NCI-H1436 treated with DMSO at 0.1 percent for 48 hours (cell line): ENCODE measurements at places on chromosomes 3 and 15.

DNA sequence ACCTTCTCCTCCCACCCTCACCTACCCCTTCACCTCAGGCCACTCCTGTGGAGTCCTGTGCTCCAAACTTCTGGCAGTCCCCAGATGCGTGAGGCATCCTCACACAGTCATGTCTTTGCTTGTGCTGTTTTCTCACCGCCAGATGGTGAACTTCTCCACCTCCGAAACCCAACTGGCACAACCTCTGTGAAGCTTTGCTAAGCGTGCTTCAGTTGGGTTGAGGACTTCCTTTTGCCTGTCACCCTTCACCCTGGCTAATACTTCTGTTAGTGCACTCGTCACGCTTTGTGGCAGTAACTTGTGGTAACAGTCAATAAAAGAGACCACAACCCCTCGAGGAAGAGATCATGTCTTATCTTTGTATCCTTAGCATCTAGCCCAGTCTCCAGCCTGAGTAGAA is 42.0 kb upstream of the SKOR1 start:
- no peak for DNase-seq

DNA sequence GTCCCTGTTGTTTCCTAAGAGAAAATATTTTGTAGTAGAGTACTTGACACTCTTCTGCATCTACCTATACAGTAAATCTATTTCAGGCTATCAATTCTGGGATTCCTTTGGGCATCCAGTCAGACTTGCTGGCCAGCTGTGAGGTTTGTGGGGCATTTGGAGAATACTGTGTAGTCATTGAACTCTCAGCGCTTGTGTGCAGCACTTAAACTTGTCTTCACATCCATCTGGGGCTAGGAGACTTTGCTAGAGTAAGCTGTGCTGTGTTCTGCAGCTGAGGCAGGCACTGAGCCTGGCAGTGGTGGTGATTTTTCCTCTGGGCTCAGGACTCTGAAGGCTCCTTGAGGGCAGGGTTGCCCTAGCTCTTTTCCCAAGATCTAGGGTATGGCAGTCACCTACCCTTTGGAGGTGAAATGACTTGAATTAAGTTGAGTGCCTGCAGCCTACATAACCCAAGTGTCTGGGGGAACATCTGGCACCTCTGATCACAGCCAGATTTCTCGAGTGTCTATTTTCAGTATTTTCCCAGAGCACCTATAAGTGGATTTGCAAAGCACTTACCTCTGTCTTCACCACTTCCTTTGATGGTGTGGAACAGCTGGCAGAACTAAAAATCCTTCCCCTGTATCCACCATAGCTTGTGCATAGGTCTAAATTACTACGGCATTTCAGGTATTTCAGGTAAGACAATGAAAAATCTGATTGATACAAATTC is 19.3 kb downstream of the CLSTN2 start:
- DNase-seq, result no peak

DNA sequence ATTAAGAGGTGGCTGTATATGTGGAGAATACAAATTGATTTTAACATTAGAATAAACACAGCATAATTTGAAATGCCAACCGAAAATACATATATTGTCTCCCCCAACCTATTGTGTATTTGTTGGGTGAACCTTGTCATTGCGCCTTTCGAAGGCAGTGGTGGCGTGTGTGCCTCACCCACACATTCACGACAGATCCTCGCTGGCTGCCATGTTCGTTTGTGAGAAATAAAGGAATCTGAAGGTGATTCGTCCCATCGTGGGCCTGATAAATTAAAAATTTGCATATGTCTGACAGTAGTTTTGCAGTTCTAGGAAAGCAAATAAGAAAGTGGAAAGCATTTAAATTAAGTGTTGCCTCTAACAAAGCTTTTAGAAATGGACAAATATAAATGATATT is 222.8 kb upstream of the TOPAZ1 start:
- DNase-seq, result no peak

DNA sequence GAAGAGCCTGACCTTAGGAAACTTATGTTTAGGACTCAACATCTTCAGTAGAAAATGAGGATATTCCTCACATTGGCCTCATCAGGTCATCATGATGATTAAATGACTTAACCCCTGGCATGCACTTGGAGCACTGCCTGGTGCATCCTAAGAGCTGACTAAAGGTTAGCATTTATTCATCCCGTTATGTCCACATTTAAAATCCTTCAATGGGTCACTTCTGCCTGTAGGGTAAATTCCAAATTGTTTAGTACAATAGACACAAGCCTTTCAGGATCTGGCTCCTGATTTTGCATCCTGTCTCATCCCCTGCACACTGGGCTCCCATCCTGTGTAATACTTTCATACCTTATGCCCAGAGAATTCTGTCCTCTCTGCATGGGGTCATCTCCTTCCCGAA is 195.2 kb upstream of the MCTP2 start:
- DNase-seq, result no peak

DNA sequence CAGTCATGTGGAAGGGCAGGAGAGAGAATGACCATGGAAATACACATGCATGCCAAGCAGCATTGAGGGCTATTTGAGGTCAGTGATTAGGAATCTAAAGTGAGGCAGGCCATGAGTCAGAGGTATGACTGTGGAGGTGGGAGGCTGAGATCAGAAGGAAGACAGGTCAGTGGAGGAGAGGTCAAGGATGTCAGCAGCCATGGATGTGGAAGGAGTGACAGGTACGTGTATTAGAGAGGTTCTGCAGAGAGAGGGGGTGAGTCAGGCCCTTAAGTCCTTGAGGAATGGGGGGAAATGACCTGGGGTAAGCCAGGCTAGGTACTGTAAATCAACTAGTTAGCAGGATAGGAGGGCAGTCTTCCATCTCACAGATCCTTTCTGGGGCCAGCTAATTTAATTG is 166.6 kb downstream of the ANO10 start:
- no peak for DNase-seq

GRCh38 chr3:17935222-17935621 is 192.8 kb upstream of the TBC1D5 start:
- no peak for DNase-seq

GRCh38 chr3:55624238-55624637 is 137.1 kb upstream of the WNT5A start:
- no peak for DNase-seq

DNA sequence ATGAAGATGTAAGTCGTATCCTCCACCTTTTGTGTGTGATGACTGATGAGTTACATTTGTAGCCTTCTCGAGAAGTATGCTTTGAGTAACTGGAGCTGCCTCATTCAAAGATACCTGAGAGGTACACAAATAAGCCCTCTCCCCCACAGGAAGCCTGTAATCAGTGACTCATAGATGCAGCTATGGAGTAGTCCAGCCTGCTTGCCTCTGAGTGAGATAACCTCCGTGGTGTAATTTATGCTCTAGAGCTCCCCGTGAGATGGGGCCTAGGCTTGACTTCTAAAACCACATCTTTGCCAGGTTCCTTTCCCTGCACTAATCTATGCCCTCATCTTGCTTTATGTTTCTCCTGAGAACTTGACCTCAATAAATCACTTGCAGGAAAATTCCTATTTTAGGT is 291.7 kb downstream of the SUCLG2 start:
- peak; percentile 55 for DNase-seq

GRCh38 chr3:67296039-67296892 is 298.2 kb downstream of the KBTBD8 start:
- DNase-seq, result no peak

DNA sequence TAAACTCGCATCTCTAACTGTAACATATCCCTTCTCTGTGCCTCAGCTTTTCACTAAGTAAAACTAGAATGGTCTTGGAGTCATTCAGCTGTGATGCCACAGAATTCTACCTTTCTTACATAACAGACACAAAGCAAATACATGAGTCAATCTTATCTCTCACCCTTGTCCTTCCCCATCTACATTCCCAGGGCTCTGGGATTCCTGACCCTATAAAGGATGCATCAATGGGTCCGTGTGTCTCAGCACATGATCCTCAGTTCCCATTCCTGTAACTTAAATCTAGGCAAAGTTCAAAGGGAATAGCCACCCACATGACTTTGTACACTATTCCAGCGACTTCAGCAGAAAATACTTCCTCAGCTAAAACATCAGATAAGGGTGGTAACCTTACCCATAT is 11.8 kb upstream of the ARL8B start:
- no peak for DNase-seq

DNA sequence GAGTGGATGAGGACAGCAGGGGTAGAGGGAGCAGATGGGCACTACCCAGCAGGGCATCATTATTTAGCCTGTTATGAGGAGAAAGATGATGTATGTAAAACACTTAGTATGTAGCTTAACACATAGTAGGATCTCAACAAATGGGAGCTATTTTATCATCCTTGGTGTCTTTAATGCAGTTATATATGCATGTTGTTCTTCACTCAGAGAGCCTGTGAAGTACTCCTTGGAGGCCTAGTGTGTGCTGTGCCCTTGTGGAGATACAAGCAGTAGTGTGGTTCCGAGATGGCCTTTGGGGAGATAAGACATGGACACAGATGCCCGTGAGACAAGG is 124.2 kb downstream of the LIPC start:
- no peak for DNase-seq

DNA sequence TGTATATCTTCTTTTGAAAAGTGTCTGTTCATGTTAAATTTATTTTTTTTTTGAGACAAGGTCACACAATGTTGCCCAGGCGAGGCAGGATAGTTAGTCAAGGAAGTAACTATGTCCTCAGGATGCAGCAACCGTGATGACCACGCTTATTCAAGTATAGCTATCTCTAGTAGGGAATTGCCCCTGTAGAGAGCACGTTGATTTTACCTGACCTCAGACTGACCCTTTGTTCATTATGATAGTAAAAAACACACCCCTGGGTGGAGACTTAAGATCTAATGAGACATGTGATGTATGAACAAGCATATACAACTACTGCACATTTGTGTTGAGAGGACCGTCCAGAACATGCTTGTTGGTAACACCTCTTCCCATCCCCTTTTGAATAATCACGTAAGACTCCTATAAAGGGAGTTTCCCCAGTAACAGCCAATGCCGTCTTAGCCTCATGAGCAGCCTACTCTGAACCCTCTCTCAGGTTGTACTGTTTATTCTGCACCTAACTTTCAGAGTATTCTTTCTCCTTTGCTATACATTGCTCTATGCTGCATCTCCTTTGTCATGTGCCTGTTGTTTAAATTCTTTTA is 32.9 kb downstream of the ZNF621 start:
- DNase-seq, result no peak

DNA sequence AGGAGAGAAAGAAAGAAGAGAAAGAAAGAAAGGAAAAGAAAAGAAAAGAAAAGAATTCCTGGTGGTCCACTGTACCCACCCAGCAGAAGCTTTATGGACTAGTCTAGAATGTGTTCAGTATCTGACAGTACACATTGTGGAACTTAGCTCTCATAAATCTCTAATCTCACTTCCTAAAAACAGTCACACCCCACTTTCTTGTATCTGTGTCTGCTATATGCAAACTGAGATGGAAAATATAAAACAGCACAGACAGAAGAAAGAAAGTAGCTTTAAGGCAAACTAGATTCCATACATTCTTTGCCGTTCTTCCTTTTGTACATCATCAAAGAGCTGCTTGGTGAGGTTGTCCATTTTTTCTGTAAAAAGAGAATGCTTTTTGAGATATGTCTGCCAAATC is 41.1 kb upstream of the GNB5 start:
- no peak for DNase-seq

DNA sequence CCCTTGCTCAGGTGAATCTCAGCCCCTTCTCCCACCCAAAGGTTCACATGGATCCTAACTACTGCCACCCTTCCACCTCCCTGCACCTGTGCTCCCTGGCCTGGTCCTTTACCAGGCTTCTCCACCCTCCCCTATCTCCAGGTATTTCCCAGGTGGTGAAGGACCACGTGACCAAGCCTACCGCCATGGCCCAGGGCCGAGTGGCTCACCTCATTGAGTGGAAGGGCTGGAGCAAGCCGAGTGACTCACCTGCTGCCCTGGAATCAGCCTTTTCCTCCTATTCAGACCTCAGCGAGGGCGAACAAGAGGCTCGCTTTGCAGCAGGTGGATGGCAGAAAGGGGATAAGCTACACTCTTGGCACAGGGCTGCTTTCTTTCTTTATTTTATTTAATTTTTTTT is 4.5 kb downstream of the FAM131A start:
- no peak for DNase-seq

DNA sequence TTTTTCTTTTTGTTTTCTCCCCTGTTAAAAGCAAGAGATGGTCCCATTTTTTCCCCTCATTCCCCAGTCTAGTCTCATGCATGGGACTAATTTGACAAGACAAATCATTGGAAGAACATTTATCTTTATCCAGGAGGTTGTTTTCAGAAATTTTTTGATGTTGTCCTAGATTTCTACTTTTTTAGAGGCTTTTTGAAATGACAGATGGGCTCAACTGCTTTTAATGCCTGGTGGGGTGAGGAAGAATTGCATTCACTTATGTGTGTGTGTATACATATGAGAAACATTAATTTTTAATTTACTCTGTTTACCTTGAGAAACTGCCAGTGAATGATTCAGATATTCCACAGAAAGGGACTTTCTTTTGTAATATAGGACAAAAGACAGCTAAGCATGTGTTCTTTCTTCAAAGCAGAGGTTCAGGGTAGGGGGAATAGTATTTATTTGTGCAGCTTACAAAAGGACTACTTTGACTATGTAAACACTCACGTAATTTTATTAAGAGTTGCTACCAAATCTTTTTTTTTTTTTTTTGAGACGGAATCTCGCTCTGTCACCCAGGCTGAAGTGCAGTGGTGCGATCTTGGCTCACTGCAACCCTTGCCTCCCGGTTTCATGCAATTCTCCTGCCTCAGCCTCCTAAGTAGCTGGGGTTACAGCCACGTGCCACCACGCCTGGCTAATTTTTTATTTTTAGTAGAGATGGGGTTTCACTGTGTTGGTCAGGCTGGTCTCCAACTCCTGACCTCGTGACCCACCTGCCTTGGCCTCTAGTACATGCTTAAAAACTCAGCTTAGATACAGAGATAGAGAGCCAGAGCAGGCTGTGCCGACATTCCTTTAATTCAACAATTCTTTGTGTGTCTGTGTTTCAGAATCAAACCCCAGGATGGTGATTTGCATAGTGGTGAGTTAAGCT is 130.1 kb upstream of the RARB start:
- no peak for DNase-seq

- DNase-seq, result no peak
Observed at GRCh38 chr3:24521420-24522145, 26.9 kb upstream of the THRB start.
